ENCODE measurements at places on chromosomes 16 and 17.

DNA sequence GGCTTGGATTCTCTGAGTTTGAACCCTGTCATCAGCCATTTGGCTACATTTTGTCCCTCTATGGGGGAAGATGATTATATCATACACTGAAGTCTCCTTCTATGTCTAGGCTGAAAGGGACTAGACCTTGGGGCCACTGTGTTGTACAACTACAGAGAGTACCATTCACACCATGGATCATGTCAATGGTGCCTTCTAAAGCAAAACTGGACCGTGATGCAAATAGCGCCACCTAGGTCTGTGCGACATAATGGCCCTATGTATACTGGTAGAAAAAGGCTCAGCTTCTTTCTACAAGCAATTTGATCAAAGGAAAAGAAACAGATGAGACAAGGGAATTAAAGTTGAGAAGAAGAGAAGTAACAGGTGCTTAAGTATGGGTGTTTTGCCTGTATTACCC is 100.7 kb downstream of the LYRM1 start:
- H3K27me3 ChIP-seq, result no peaks in the 10 kb centered on the region
- no peak overlapping the region for H3K4me3 ChIP-seq
- no peak for DNase-seq
- no peak overlapping the region for H3K27ac ChIP-seq
- H3K36me3 ChIP-seq, result no peaks in the 10 kb centered on the region
- H3K4me1 ChIP-seq, result no peaks in the 10 kb centered on the region

GRCh38 chr17:30576326-30576861 is 99.2 kb downstream of the GOSR1 start:
- H3K4me3 ChIP-seq, result no peak overlapping the region
- H3K27me3 ChIP-seq, result no peaks in the 10 kb centered on the region
- no peaks in the 10 kb centered on the region for H3K4me1 ChIP-seq
- H3K27ac ChIP-seq, result no peak overlapping the region
- no peak for DNase-seq

GRCh38 chr17:47270946-47271705 is 17.5 kb downstream of the ITGB3 start:
- no peaks in the 10 kb centered on the region for H3K36me3 ChIP-seq
- no peak overlapping the region for H3K27ac ChIP-seq
- H3K27me3 ChIP-seq, result no peaks in the 10 kb centered on the region
- H3K4me3 ChIP-seq, result no peak overlapping the region

GRCh38 chr17:81298325-81298990 is 3.4 kb upstream of the SLC38A10 start:
- H3K4me1 ChIP-seq, result peaks cover 16% of the 10 kb centered on the region
- no peaks in the 10 kb centered on the region for H3K27me3 ChIP-seq
- H3K27ac ChIP-seq, result no peak overlapping the region
- no peaks in the 10 kb centered on the region for H3K36me3 ChIP-seq

DNA sequence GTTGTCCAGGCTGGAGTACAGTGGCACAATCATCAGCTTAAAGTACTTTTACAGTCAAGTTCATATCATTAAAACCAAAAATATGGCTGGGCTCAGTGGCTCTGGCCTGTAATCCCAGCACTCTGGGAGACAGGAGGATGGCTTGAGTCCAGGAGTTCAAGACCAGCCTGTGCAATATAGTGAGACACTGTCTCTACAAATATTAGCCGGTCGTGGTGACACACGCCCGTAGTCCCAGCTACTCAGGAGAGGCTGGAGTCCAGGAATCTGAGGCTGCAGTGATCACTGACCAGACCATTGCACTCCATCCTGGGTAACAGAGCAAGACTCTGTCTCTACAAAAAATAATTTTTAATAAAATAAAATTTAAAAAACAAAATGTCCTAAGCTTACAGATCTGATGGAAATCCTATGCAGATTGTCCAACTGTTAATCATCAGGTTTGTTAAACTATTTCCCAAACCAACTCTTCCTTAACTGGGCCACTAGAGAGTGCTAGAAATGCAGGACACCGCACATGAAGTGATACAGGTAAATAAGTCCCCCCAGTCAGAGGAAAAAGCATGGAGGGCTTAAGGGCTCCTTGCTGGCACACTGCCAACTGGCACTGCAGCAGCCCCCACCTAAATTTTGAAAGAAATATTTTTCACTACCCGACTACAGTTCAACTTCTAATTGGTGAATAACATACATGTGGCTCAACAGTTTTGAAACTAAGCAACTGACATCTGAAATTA is 2.8 kb downstream of the USP22 start:
- peak; percentile 33 for DNase-seq
- no peaks in the 10 kb centered on the region for H3K27me3 ChIP-seq
- peak overlapping the region; percentile 100 for H3K27ac ChIP-seq
- H3K4me1 ChIP-seq, result peaks cover 18% of the 10 kb centered on the region
- no peaks in the 10 kb centered on the region for H3K36me3 ChIP-seq

DNA sequence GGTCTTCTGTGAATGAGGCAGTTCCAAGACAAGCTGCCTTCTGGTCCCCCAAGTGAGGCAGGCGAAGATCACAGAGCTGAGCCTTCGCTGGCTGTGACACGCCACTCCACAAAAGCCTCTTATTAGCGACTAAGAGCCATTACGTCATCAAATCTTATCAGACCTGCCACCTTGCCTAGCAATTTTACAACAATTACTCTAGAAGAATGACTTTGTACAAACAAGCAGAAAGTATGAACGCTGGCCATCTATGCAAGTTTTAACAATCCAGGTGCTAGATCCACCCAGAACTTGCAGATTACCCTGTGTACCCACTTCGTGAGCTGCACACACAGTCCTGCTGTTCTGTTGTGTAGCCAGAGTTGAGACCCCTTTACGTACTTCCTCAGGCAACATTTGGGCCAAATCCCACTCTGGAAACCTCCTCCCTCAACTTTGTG is 3.8 kb upstream of the ICAM2 start:
- no peak overlapping the region for H3K4me3 ChIP-seq
- H3K36me3 ChIP-seq, result no peaks in the 10 kb centered on the region
- peak overlapping the region; percentile 79 for H3K27ac ChIP-seq
- DNase-seq, result no peak
- H3K4me1 ChIP-seq, result peaks cover 51% of the 10 kb centered on the region
- H3K27me3 ChIP-seq, result no peaks in the 10 kb centered on the region

DNA sequence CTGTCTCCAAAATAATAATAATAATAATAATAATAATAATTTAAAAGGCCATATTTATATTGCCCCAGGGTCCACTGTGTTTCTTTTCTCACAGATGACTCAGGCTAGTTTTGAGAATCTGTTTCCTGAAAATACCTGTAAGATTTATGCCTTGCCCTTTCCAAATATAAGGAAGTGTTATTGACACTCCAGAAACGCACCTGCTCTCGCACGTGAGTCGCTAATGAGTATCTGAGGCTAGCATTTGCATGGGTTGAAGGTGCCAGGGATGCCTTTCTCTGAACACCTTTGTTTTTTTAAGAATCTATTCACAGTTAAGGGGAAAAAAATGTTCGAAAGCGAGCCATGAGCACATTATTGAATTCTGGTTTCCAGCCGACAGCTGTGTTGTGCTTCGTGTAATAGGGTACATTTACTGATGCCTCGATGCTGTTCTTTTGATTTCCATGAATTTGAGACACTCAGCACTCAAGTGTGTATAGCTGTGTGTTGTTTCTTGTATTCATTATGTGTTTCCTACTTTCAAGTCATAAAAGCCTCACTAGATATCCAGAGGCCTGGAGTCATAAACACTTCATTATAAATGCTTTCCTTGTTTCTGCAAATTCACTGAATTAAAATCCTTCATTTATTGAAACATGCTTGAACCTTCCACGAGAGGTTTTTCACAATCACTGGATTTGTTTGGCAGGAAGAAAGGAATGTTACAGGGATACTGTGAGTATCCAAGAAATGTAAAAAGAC is 45.0 kb upstream of the NOL11 start:
- no peak for DNase-seq
- H3K4me1 ChIP-seq, result no peaks in the 10 kb centered on the region
- peaks cover 12% of the 10 kb centered on the region for H3K36me3 ChIP-seq

- H3K36me3 ChIP-seq, result no peaks in the 10 kb centered on the region
- no peak overlapping the region for H3K4me3 ChIP-seq
- peaks cover 9% of the 10 kb centered on the region for H3K4me1 ChIP-seq
- no peaks in the 10 kb centered on the region for H3K27me3 ChIP-seq
- DNase-seq, result no peak
Measured at GRCh38 chr16:17389384-17389783, 81.4 kb downstream of the XYLT1 start.

- H3K4me1 ChIP-seq, result peaks cover 46% of the 10 kb centered on the region
- no peak for DNase-seq
- H3K36me3 ChIP-seq, result peaks cover 77% of the 10 kb centered on the region
- H3K4me3 ChIP-seq, result no peak overlapping the region
- H3K27me3 ChIP-seq, result no peaks in the 10 kb centered on the region
Measured at GRCh38 chr16:84764970-84765369, 54.8 kb upstream of the CRISPLD2 start.

- no peaks in the 10 kb centered on the region for H3K4me1 ChIP-seq
- H3K27ac ChIP-seq, result no peak overlapping the region
Measured at GRCh38 chr17:57466017-57466471, 209.7 kb downstream of the MSI2 start.

DNA sequence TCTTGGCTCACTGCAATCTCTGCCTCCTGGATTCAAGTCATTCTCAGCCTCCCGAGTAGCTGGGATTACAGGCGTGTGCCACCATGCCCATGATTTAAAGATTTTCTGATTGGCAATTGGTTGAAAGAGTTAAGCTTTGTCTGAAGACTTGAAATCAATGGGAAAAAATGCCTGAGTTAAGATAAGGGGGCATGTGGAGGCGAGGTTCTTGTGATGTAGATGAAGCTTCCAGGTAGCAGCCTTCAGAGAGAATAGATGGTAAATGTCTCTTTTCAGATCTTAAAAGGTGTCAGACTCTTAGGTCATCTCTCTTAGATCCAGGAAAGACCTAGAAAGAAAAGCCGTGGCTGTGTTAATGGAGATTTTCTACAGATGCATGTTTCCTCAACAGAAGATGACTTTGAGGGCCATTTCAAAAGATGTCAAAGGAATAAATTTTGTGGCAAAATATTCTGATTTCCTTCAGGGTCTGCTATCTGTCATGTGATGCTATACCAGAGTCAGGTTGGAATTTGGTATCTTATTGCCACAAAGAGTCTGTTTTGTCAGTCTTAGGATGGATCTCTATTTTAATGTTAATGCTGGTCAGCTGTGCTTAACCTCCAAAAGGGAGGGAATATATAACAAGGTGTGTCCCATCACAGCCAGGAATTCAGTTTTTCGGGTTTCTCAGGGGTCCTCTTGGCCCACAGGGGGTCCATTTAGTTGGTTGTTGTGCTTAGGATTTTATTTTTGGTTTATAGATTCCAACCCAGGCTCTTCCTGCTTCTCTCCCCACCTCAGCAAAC is 58.3 kb upstream of the AKTIP start:
- no peak overlapping the region for H3K27ac ChIP-seq
- no peaks in the 10 kb centered on the region for H3K4me1 ChIP-seq
- H3K4me3 ChIP-seq, result no peak overlapping the region
- DNase-seq, result no peak
- H3K27me3 ChIP-seq, result no peaks in the 10 kb centered on the region

GRCh38 chr17:55622547-55622946 is 100.1 kb downstream of the TMEM100 start:
- H3K27me3 ChIP-seq, result no peaks in the 10 kb centered on the region
- no peaks in the 10 kb centered on the region for H3K4me1 ChIP-seq
- no peak overlapping the region for H3K27ac ChIP-seq
- no peaks in the 10 kb centered on the region for H3K36me3 ChIP-seq

- no peak within 1 kb of the TSS for H3K27ac ChIP-seq
- peak; percentile 33 for DNase-seq
- H3K4me3 ChIP-seq, result peak within 1 kb of the TSS; percentile 37
- no peaks in the 10 kb centered on the region for H3K36me3 ChIP-seq
- H3K4me1 ChIP-seq, result peaks cover 4% of the 10 kb centered on the region
- H3K27me3 ChIP-seq, result no peaks in the 10 kb centered on the region
Measured at GRCh38 chr17:42050393-42051012, at the start of gene C17orf113. TSS of gene C17orf113 (minus strand) at chr17:42050601. CDS start at chr17:42043376, 7,225 bp downstream.

- no peaks in the 10 kb centered on the region for H3K36me3 ChIP-seq
- H3K4me3 ChIP-seq, result peak overlapping the region; percentile 89
- no peaks in the 10 kb centered on the region for H3K27me3 ChIP-seq
- peaks cover 12% of the 10 kb centered on the region for H3K4me1 ChIP-seq
- peak overlapping the region; percentile 78 for H3K27ac ChIP-seq
Measured at GRCh38 chr17:29567554-29568330, 759 bp upstream of the TP53I13 start.

GRCh38 chr17:40104594-40105486 is 4.5 kb upstream of the NR1D1 start:
- H3K36me3 ChIP-seq, result no peaks in the 10 kb centered on the region
- DNase-seq, result no peak
- no peaks in the 10 kb centered on the region for H3K27me3 ChIP-seq
- peaks cover 79% of the 10 kb centered on the region for H3K4me1 ChIP-seq
- peak overlapping the region; percentile 52 for H3K27ac ChIP-seq
- peak overlapping the region; percentile 11 for H3K4me3 ChIP-seq

DNA sequence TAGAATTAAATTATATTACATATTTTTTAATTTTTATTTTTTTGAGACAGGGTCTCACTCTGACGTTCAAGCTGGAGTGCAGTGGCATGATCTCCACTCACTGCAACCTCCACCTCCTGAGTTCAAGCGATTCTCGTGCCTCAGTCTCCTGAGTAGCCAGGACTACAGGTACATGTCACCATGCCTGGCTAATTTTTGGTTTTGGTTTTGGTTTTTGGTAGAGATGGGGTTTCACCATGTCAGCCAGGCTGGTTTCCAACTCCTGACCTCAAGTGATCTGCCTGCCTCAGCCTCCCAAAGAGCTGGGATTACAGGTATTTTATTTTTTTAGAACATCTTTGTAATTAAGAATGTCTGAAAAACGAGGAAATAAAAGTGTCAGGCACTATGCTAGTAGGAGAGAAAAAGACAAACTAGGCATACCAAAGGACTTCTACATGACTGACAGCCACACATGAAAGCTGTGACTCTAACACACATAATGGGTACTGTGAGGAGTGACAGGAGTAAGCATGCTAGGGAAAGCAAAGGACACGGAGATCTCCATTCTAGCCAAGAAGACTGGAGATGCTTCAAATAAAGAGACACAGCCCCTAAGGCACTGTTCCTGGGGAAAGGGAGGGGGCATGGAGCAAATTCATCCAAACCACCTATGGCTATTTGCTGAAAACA is 7.3 kb downstream of the GNA13 start:
- H3K4me1 ChIP-seq, result peaks cover 38% of the 10 kb centered on the region
- no peak overlapping the region for H3K4me3 ChIP-seq
- H3K36me3 ChIP-seq, result peaks cover 11% of the 10 kb centered on the region
- DNase-seq, result no peak
- H3K27me3 ChIP-seq, result no peaks in the 10 kb centered on the region

DNA sequence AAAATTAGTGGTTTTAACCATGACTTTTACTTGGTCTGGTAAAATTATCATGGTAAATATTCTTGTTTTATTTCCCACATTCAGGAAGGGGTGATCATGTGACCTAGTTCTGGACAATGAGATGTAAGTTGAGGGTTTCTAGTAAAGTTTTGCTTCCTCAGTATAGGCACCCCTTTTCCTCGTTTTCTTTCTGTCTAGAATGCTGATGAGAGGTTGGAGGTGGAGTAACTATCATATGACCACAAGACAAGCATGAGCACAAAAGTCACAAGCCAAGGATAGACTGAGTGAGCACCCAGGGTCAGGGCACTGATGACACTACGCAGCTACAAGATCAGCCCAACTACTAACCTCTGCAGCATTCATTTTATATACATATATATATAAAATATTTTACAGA is 53.9 kb downstream of the MYO1D start:
- no peak for DNase-seq
- H3K27ac ChIP-seq, result no peak overlapping the region

- no peak overlapping the region for H3K4me3 ChIP-seq
- no peak overlapping the region for H3K27ac ChIP-seq
- no peaks in the 10 kb centered on the region for H3K4me1 ChIP-seq
Measured at GRCh38 chr16:72924927-72925630, 122.8 kb downstream of the ZFHX3 start.
